ENCODE measurements at places on chromosomes 13 and 19.

DNA sequence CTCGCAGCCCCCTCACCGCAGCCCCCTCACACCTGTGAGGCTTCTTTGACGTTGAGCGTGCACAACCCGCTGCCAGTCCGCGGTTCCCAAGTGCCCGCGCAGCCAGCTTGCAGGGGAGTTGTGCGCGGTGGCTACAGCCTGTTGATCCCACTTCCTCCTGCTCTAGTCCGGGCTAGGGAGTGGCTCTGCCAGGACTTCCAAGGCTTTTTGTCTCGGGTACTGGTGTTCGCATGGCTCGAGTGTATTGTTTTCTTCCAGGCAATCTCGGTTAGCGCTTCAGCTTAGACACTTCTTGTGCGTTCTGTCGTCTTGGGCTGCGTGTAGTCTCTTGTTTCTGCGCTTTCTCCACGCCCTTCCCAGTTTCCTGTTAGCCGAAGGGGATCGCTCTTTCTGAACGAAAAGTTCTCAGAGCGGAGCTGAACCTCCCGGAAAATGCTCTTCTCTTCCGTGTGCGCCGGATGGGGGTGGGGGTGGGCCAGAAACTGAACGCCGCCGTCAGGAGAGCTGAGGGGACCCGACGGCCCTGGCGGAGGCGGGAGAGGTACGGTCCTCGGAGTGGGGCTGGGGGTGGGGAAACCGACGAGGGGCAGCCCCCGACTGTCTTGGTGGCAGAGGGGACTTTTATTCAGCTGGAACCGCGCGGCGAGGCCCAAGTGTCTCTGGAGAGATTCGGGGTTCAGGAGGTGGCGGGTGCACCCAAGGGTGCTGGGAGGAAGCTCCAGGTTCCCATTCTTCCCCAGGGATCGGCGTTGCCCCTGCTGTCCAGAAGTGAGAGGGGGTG, 697 bp upstream of the DGKH start:
- no peak for DNase-seq

GRCh38 chr19:52962394-52963246, at the start of gene ZNF816:
Gene ZNF816 (minus strand): TSS chr19:52962881. CDS start chr19:52956089, 6,792 bp downstream.
- DNase-seq, result peak; percentile 98

- no peak for DNase-seq
Measured at GRCh38 chr19:6279620-6279930, 200 bp downstream of the MLLT1 start.

GRCh38 chr13:39879286-39880035, 224.0 kb downstream of the COG6 start:
- DNase-seq, result no peak

DNA sequence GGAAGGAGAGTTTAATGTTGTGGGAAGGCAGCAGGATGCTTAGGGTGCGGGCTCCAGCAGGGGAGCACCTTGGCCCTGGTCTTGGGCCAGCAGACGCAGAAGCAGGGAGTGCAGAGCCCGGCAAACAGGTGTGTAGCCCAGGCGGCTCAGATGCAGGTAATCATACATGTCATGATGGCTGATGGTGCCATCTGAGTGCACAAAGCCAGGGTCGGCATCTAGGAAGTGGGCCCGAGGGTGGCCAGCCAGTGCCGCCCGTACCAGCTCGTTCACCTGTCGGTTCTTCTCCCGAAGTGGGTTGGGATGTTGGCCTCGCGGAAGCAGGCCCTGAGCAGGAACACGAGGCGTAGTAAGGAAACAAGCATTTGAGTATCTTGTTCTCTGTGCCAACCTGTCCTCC, 4.9 kb upstream of the PRR19 start:
- no peak for DNase-seq

DNA sequence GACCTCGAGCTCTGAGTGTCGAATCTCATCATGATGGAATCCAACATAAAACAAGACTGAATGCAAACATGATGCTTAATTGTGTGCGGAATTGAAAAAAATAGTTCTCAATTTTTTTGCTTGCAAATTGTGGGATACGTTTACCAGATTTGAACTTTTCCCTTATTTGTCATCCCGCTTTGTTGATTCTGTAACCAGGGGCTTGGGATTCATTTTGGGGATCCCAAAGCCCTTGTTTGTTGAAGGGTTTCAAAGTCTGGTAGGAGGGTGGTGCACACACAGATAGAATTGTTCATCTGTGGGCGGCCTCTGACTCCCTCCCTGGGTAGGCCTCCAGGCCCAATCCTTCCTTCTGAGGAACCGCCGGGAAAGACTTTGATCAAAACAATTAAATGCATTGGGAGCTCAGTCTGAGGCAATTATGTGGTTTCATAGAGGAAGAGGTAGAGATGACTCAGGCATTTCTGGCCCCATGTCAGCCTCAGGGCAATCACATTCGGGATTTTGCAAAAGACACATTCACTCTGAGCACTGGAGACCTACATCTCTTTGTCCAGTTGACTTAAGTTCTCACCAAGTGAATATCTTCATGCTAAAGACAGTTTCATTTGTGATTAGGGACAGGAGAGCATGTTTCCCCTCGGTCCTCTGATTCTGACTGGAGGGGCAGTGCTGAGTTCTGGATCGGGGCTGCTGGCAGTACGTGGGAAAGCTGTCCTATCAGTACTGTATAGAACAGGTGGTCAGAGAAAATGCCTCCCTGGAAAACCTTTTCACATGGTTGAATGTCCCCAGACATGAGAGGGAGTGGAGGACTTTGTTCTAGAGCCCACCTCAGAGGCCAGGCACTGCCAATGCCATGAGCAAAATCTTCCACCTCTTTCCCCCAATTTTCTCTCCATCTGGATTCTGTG, 27.8 kb upstream of the IGFL4 start:
- no peak for DNase-seq

- no peak for DNase-seq
Measured at GRCh38 chr13:82412749-82413148, 1469.5 kb downstream of the SLITRK1 start.

DNA sequence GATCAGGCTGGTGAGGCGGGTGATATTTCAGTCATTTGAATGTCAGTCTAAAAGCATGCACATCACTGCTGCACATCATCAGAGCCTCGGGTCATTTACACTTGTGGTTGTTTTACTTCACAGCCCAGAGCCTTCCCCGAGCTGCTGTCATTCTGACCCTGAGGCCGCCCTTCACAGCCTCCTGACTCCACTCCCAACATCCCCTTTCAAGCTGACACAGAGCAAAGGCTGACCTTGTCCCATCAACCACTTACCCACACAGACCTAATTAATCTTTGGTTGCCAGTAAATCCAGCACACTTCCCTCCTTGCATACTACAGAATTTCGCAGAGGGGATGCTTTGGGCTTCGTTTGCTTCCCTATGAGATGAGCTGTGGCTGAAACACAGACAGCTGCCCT, 528.1 kb downstream of the DIAPH3 start:
- no peak for DNase-seq
